ENCODE measurements at places on chromosomes 7 and 10.

DNA sequence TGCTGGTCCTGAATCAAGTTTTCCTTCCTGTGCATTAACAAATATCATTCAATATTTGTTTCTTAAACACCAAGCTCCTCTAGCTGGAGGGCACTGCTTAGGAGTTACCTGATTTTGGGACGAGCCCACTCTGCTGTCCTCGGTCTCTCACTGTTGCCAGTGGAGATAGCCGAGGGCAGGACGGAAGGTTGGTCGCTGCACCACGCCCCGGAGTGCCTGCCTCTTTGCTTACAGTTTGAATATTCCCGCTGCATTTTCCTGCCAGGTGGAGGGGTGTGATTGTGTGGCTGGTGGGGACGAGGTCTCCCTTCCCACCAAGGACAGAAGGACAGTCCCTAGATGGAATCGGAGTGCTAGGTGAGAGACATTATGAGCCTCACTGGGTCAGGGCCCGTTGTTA, 201.5 kb downstream of the DNAJB6 start:
- DNase-seq = no peak

DNA sequence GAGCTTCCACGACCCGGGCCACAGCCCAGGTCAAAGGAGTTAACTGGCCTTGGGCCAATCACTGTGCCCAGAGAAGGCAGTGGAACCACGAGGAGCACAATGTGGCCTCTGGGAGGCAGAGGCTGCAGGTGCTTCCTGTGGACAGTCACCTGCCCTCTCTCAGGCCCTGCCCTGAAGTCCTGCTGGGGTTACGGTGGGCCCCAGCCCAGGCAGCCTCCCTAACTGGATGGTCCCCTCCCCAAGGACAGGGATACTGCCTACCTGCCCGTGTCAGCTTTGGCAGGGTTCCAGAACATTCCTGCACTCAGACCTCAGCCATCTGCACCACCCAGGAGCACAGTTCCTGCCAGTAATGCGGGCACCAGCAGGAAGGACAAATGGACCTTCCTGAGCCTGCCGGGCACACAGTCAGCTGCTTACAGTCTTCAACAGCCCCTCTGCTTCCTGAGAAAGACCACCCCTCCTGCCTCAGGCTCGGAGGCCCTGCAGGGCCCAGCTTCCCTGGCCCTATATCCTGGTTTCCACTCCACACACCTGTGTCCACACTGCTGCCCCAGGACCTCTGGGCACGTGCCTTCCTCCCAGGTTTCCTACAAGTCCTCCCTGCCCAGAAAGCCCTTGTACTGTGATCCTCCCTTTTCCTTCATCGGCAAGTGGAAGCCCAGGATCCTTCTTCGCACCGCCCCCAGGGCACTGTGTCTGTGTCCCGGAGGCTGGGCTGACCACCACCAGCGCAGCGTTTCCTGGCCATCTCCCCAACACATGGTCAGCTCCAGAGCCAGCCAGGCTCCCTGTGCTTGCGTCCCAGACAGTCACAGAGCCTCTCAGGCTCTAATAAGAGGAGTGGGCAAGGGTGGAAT, 23.3 kb downstream of the WDR86 start:
- no peak for DNase-seq

DNA sequence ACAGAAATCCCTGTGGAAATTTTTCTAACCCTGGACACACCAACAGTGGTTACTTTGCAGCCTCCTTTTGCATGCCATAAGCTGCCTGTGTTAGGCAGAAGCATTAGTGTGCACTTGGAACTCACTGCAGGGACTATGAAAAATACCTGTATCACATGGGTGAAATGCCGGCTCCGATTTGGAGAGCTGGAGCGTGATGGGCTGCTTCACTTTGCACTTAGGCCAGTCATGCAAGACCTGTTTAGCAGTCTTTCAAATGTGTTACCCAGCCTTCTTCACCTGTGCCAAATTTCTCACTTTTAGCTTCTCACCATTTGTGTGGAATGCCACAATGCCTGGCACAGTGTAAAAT, 11.3 kb downstream of the NCOA4 start:
- DNase-seq = no peak

- no peak for DNase-seq
Measured at GRCh38 chr7:34019301-34019790, 114.0 kb downstream of the BMPER start.

DNA sequence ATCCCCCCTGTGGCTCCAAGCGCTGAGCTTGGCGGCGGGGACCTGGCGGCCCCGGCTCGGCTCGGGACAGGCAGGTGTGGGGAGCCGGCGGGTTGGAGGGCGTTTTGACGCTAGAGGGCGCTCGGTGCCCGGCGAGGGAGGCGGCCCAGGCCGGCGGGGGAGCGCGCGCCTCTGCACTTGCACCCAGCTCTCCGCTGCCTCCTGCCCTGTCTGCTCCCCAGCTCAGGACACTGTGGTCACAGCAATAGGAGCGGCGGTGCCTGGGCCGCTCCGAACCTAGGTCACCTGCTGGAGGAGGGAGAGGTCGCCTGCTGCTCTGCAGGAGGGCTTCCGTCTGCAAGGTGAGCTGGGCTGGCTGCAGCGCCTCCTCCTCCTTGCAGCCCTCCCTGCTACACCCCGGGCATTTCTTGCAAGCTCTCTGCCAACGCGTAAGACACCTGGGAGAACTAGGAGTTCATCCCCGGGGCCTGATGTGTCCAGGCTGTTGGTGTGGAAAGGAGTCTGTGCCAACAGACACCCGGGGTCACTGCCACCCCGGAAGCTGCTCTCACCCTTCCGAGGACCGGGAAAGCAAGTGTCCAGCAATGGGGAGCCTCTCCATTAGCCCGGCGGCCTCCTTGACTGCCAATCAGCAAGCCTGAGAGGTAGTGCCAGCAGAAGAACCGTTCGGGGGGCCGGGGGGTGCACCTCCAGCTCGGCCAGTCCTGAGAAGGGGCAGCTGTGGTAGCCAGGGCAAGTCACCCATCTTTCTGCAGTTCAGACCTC, 620.4 kb downstream of the GALNT17 start:
- DNase-seq = no peak

DNA sequence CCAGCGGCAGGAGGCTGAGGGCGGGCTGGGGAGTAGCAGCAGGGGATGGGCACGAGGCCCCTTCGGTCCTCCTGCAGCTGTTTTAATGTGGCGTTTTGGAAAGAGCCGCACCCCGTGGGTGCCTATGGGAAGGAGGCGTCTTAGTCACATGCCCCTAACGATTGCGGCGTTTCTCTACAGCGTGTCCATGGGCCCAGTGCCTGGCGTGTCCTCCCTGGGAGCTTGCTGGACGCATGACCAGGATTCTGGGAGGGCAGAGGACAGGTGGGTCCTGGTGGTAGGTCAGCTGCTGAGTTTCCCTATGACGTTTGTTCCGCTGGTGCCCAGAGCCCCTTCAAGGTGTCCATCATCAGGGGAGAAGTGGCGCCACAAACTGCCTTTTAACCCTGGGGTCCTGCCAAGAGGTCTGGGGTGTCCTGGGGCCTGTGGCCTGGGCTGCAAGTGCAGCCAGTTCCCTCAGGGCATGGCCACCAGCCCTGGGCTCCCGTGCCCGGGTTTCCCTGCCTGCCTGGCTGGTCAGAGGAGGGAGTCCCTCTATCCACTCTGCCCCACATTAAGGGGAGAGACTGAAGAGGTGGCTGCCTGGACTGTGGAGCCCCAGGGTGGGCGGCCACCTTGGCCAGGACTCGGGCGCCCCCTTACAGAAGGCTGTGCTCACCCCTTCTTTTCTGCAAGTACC, 48.7 kb downstream of the PWWP2B start:
- no peak for DNase-seq

DNA sequence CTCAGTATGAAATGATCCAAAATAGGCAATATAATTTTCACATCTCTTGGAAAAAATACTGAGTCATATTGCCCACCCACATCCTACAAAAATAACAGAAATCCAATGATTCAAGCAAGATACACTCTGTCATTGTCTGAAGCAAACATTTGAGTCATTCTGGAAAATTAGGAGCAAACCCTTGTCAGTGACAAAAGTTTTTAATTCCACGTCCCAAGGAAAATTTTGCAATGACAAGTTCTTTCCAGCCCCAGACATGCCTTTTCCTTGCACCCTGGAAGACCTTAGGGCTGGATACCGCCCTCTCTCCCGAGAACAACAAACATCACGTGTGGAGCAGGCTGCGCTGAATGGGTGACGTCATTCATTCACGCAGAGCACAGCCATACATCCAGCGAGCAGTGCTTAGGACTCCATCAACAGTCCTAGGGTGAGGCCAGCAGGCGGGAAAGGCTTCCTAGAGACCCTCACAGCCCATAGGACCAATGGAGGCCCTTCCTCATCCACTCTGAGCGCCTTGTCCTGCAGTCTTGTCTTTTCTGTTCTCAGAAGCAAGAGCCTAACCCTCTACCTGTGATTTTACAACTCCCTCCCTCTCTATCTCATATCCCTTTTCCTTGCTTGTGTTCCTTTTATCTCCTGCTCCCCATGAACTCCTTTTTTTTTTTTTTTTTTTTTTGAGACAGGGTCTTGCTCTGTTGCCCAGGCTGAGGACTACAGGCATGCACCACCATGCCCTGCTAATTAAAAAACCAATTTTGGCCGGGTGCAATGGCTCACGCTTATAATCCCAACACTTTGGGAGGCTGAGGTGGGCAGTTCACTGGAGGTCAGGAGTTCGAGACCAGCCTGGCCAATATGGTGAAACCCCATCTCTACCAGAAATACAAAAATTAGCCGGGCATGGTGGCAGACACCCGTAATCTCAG, 23.5 kb upstream of the KDM7A start:
- DNase-seq = no peak

DNA sequence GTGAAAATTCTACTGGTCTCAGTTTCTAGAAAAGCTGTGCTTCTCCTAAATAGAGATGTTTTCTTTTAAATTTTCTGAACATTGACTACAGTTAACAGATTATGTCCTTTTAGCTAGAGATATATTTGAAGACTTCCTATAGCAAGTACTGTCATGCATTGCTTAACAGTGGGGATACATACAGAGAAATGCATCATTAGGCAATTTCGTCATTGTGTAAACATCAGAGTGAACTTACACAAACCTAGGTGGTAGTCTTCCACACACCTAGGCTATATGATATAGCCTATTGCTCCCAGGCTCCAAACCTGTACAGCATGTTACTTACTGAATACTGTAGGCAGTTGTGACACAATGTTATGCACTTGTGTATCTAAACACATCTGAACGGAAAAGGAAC, 28.5 kb downstream of the PIK3CG start:
- DNase-seq = no peak

- no peak for DNase-seq
Measured at GRCh38 chr7:25318047-25318446, 89.8 kb upstream of the NPVF start.

DNA sequence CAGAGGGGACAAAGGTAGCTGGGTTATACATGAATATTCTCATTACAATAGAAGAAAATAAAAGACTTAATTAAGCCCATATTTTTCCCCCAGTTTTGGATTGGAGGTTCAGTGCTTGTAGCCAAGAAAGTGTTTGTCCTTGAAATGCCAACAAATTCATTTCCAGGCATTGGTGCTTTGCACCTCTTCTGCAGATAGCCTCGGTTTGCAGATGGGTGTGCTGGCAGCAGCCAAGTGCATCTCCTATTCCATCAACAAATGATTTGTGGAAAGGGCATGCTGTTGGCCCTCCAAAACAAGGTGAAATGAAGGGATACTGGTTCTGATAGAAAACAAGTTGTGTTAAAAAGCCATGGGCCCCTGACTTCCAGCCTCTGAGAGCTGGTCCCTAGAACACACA, 187.3 kb downstream of the DPY19L1 start:
- DNase-seq = no peak

DNA sequence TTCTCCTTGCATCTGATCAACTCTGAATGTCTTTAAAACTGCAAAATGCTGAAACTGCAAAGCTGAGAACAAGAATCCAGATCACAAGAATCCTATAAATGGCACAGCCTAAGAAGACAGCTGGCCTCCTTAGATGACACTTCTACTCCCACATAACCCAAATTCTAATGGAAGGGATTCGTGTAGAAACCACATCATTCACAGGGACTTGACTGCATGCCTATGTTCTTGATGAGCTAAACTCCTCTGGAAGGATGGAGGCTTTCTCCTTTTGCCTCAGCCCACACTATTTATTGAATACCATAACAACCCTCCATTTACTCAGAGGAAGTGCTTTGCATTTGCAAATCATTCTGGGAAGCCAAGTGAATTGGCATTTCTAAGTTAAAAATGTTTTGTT, 252.5 kb upstream of the VWC2 start:
- no peak for DNase-seq

DNA sequence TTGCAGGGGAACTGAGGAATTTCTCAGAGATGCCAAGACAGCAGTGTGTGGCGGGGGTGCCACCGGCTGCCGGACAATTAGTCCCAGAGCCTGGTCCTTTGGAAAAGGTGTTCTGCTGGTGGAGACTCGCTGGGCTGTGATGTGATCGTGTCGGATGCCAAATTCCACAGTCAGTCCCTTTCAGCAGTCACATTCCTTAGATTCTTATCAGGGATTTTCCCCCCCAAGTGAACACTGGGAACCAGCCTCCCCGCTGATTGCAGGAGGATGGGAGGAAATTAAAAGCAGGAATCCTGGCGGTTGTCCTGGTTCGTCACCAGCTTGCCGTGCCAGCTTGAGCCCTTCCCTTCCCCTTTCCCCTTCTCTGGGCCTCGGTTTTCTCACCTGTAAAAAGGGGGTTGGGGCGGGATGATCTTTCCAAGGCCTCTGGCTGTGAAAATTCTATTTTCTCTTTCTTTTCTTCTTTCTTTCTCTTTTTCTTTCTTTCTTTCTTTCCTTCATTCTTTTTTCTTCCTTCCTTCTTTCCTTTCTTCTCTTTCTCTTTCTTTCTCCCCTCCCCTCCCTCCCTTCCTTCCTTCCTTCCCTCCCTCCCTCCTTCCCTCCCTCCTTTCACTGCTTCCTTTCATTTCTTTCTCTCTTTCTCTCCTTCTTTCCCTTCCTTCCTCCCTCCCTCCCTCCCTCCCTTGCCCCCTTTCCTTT, 39.6 kb downstream of the COL26A1 start:
- no peak for DNase-seq

DNA sequence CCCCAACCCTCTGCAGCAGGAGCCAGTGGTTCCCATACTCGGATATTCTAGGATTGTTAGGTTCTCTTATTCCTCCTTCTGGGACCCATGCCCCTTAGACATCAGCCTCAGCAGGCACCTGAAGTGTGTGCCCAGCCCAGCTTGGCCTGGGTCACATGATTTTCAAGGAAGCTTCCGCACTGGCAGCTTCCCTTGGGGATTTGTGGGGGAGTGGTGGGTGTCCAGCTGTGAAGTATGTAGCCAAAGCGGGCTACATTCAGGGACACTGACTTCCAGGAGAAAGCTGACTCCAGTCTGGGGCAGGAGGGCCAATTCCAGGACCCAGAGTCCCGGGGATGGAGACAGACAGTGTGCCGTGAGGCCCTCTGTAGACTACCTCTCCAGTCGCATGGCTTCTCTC, 1.3 kb downstream of the LDB1 start:
- no peak for DNase-seq

Data from stimulated activated CD8-positive, alpha-beta memory T cell treated with anti-CD3 and anti-CD28 coated beads, Interleukin-12 subunit alpha, Interleukin-12 subunit beta, amount 100 ng/mL, for 1 hour (primary cell).